ENCODE measurements at places on chromosomes 2 and 18.

- no peak for DNase-seq
These were observed 88.0 kb downstream of the ITGB1BP1 start for GRCh38 chr2:9335322-9335832.

DNA sequence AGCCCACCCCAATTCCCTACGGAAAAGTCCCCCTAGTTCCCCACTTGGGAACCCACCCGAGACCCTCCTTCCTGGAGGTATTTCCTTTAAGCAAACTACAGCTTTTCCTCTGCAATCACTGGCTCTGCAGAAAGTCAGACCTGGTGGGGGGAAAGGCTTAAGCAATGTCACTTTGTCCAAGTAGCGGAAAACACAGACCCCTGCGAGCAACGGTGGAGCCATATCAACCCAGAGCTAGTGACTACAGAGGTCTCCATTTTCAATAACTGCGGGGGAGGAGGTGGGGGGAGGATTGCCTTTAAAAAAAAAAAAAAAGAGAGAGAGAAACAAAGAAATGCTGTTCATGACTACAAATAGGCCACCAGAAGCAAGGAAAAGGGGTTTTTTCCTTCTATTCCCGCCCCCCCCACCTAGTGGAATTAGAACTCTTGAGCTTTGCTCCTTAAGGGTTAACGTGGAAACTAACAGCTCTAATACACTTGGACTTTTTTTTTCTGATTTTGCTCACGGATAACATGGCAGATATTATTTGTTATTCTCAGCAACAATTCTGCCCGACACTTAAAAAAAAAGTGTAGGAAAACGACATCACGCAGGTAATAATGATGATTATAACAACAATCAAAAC is 1.1 kb upstream of the FRZB start:
- DNase-seq = no peak

- no peak for DNase-seq
These were observed 120.6 kb upstream of the UGP2 start for GRCh38 chr2:63721082-63721424.

GRCh38 chr2:25362434-25363145 is 20.9 kb upstream of the DNMT3A start:
- no peak for DNase-seq

DNA sequence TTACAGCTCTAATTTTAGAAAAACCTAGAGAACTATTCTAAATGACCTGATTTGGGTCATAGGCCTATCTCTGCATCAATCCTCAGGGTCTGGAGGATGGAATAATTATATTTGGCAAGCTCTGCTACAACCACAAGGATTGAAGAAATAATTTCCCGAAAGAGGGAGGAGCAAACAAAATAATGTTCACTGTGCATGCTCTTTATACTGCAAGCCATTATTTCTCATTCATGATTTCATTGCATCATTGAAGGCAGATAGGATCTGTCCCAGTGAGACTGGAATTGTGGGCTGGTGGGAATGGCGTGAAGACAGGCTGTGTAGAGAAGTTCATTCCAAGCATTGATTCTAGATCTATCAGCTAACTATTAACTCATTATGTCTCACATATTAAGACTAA is 12.7 kb upstream of the MAPRE2 start:
- peak; percentile 78 for DNase-seq

GRCh38 chr2:46002947-46003346 is 294.3 kb upstream of the EPAS1 start:
- no peak for DNase-seq

- DNase-seq = peak; percentile 62
These were observed at the start of gene EFEMP1 for GRCh38 chr2:55923091-55923981. EFEMP1 (minus strand) TSS chr2:55923782; CDS start chr2:55922440, 1,342 bp downstream.

GRCh38 chr2:236273126-236273525 is 8.9 kb upstream of the ASB18 start:
- no peak for DNase-seq
